ENCODE measurements at places on chromosomes 6 and 20.

DNA sequence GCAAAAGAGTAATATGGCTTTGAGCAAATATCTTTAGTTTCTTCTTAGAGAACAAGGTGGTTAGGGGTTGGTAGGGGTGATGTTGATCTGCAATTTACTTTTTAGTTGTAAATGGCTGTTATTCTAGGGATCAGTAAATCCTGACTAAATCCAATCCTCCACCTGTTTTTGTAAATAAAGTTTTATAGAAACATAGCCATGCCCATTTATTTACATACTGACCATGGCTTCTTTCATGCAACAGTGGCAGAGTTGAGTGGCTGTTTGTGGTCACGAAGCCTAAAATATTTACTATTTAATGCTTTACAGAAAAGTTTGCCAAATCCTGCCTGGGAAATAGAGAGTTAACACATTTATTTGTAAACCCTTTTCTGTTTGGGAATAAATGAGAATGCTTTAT lies 14.7 kb downstream of the HIVEP1 start:
- no peak overlapping the region for H3K27ac ChIP-seq
- no peak overlapping the region for H3K4me3 ChIP-seq
- peaks cover 53% of the 10 kb centered on the region for H3K4me1 ChIP-seq
- no peaks in the 10 kb centered on the region for H3K27me3 ChIP-seq
- peaks cover 79% of the 10 kb centered on the region for H3K36me3 ChIP-seq
- no peak for DNase-seq

DNA sequence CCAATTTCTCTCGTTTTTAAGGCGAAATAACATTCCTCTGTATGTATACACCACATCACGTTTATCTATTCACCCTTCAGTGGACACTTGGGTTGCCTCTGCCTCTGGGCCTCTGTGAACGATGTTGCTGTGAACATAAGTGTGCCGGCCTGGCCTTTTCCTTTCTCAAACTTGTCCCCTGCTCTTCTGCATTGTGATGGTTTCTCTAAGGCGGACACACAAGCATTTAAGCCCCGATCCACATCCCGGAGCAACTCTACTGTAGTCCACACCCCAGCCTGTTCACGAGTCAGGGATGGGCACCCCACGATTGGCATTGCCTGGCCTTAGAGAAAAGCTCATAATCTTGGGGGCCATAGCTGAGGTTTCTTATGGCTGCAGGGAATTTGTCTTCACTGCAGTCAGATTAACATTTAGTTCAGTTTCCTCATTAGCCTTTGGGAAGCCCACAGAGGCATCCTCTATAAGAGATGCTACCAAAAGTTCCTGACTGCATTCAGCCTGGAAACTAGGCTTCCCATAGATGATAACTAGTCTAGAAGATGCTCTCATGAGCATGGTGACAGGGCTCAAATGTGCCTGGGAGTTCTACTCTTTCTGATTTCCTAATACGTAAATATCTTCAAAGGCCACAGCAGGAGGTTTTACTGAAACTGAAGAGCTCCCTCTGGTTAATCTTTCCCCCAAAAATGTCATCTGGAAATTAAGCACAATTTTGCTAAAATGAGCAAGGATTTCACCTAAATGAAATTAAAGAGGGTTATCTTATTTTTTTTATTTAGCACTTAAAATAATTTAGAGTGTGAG lies 762 bp downstream of the ZC3H12D start:
- peak overlapping the region; percentile 90 for H3K4me3 ChIP-seq
- DNase-seq, result no peak
- H3K36me3 ChIP-seq, result peaks cover 19% of the 10 kb centered on the region
- no peaks in the 10 kb centered on the region for H3K27me3 ChIP-seq
- peaks cover 81% of the 10 kb centered on the region for H3K4me1 ChIP-seq

DNA sequence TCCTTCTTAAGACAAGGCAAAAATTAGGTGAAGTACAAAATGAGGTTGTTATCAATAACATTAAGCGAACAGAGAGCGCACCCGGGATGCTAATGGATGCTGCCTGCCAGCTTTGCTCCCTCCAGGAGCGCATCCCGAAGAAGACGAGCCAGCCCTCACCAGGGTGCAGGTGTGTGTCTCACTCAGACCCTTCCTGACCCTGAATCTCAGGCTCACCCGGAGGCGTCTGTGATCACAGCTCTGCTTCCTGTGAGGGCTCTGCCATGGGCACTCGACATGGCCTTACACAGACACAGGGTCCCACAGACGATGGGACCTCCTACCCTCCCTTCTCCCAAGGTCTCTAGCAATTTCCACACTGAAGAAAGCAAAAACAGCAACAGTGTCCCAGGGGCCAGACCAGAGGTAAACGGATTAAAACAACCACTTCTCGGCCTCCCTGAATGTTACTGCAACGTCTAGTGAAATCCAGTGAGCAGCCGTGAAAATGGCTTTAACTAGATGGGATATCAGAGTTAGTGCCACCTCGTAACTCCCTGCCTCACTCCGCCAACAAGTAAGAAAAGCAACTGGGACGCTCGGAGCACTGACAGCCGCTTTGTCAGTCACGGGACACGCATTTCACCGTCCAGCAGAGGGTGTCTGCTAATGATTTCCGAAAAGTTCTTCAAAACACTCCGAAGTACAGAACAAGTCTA lies 11.7 kb downstream of the ZBTB46 start:
- no peak for DNase-seq
- no peak overlapping the region for H3K4me3 ChIP-seq
- peaks cover 5% of the 10 kb centered on the region for H3K27me3 ChIP-seq
- H3K36me3 ChIP-seq, result no peaks in the 10 kb centered on the region
- H3K27ac ChIP-seq, result no peak overlapping the region

GRCh38 chr20:4192378-4193068 lies 177.2 kb upstream of the RNF24 start:
- no peaks in the 10 kb centered on the region for H3K4me1 ChIP-seq
- H3K4me3 ChIP-seq, result no peak overlapping the region
- H3K36me3 ChIP-seq, result no peaks in the 10 kb centered on the region

DNA sequence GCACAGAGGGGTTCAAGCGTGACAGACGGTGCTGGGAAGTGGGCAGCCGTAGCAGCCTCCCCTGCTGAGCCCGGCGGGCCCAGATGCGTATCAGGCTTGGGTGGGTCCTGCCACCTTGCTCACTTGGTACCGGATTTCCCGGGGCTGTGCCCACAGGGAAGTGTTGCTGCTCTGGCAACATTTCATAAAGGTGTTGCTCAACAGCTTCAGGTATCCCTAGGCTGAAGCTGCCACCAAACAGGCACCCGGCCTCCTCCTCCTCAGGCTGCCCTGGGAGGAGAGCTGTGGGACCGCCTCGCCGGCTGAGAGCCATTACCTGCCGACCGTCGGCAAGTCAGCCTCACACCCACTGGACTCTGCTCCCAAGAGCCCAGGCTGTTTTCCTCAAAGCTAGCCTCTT lies 11.5 kb downstream of the PSMG4 start:
- peaks cover 5% of the 10 kb centered on the region for H3K4me1 ChIP-seq
- peaks cover 38% of the 10 kb centered on the region for H3K36me3 ChIP-seq
- no peak overlapping the region for H3K27ac ChIP-seq
- H3K27me3 ChIP-seq, result no peaks in the 10 kb centered on the region
- H3K4me3 ChIP-seq, result no peak overlapping the region

DNA sequence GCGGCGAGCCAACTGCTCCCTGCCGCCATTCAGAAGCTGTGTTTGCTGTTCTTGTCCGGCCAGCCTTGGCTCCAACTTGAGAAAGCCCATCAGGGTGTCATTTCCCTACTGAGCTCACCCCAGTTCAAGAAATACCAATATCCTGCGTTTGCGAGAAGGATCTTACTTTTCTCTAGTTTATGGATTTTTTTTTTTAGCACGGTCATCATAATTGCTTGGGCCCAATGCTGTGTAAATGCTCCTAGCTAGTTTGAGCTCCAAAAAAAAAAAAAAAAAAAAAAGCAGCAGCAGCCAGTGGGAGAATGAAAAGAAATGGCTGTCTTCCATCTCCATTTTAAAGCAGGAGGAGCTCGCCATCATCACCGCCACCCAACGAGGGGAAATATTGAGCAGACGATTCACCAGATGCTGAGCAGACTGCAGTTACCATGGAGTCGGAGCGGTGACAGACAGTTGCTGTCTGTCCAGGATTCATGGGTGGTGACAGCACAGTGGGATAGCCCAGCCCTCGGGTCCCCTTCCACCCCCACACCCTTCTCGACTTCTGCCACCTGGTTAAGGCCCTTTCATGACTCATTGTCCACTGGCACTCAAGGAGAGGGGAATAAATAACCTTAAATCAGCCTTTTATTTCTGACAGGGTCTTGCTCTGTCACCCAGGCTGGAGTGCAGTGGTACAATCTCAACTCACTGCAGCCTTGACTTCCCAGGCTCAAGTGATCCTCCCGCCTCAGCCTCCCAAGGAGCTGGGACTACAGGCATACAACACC lies 132.4 kb upstream of the SNX9 start:
- no peaks in the 10 kb centered on the region for H3K4me1 ChIP-seq
- H3K27ac ChIP-seq, result no peak overlapping the region
- no peaks in the 10 kb centered on the region for H3K36me3 ChIP-seq
- peaks cover 4% of the 10 kb centered on the region for H3K27me3 ChIP-seq
- DNase-seq, result no peak

GRCh38 chr6:151060766-151061531 lies 178.8 kb upstream of the AKAP12 start:
- no peak overlapping the region for H3K27ac ChIP-seq
- no peaks in the 10 kb centered on the region for H3K4me1 ChIP-seq
- no peaks in the 10 kb centered on the region for H3K27me3 ChIP-seq
- DNase-seq, result no peak
- H3K4me3 ChIP-seq, result no peak overlapping the region

GRCh38 chr6:89321131-89321970 lies 6.3 kb upstream of the GABRR2 start:
- peaks cover 1% of the 10 kb centered on the region for H3K36me3 ChIP-seq
- H3K27me3 ChIP-seq, result no peaks in the 10 kb centered on the region
- peaks cover 1% of the 10 kb centered on the region for H3K4me1 ChIP-seq
- no peak for DNase-seq
- no peak overlapping the region for H3K27ac ChIP-seq

- peaks cover 49% of the 10 kb centered on the region for H3K27me3 ChIP-seq
- no peak overlapping the region for H3K4me3 ChIP-seq
- peaks cover 2% of the 10 kb centered on the region for H3K4me1 ChIP-seq
- H3K36me3 ChIP-seq, result no peaks in the 10 kb centered on the region
- no peak for DNase-seq
Observed at GRCh38 chr6:105184921-105185320, 5.1 kb upstream of the POPDC3 start.

- DNase-seq, result no peak
- H3K4me3 ChIP-seq, result no peak overlapping the region
- H3K27me3 ChIP-seq, result peaks cover 12% of the 10 kb centered on the region
- H3K4me1 ChIP-seq, result peaks cover 2% of the 10 kb centered on the region
- H3K27ac ChIP-seq, result no peak overlapping the region
Observed at GRCh38 chr6:139742671-139743070, 368.2 kb upstream of the CITED2 start.

GRCh38 chr20:41738604-41739206 lies 120.5 kb upstream of the CHD6 start:
- no peaks in the 10 kb centered on the region for H3K36me3 ChIP-seq
- H3K4me1 ChIP-seq, result no peaks in the 10 kb centered on the region
- H3K27ac ChIP-seq, result no peak overlapping the region
- no peaks in the 10 kb centered on the region for H3K27me3 ChIP-seq

- H3K4me3 ChIP-seq, result peak overlapping the region; percentile 79
- DNase-seq, result no peak
- no peaks in the 10 kb centered on the region for H3K27me3 ChIP-seq
- H3K4me1 ChIP-seq, result peaks cover 26% of the 10 kb centered on the region
- peaks cover 1% of the 10 kb centered on the region for H3K36me3 ChIP-seq
Observed at GRCh38 chr6:2221726-2222274, 23.6 kb downstream of the GMDS start.

Measured in activated naive CD8-positive, alpha-beta T cell treated with anti-CD3 and anti-CD28 coated beads, Interleukin-2, amount 50 U/mL, for 24 hours (primary cell).